Stimulated activated CD8-positive, alpha-beta memory T cell treated with anti-CD3 and anti-CD28 coated beads, Interleukin-4, amount 100 ng/mL, for 24 hours (primary cell): ENCODE measurements at places on chromosomes 16 and 17.

GRCh38 chr16:4140652-4141051 is 24.4 kb upstream of the ADCY9 start:
- DNase-seq = no peak

DNA sequence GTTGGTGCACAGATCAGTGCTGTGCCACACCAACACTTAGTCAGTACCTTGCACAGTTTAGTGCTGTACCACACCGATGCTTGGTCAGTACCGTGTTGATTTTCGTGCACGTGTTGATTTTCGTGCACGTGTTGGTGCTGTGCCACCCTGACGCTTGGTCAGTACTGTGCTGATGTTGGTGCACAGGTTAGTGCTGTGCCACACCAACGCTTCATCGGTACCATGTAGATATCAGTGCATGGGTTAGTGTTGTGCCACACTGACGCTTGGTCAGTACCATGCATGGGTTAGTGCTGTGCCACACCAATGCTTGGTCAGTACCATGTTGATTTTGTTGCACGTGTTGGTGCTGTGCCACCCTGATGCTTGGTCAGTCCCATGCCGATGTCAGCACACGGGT is 103.5 kb downstream of the NPIPB11 start:
- no peak for DNase-seq

DNA sequence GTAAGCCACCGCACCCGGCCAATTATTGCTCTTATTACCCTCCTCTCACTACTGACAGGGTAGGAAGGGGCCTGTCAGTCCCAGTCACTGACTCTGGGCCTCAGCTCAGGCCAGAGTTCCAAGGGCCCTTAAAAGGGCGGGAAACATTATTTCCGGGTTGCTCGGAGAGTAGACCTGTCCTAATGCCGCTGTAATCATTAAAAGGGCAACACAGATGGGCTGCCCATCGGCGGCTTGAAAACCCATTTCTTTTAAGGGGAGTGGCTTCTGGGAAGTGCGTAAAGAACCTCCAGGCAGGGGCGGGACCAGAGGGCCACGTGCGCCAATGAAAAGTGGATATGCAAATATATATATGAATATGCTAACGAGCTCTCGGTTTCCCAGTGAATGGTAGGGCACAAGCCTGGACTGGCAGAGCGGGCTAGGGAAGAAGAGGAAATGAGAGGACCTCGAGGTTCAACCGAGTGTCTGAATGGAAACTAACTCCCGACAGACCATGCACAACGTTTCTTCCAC is 26.6 kb downstream of the PIPOX start:
- no peak for DNase-seq

DNA sequence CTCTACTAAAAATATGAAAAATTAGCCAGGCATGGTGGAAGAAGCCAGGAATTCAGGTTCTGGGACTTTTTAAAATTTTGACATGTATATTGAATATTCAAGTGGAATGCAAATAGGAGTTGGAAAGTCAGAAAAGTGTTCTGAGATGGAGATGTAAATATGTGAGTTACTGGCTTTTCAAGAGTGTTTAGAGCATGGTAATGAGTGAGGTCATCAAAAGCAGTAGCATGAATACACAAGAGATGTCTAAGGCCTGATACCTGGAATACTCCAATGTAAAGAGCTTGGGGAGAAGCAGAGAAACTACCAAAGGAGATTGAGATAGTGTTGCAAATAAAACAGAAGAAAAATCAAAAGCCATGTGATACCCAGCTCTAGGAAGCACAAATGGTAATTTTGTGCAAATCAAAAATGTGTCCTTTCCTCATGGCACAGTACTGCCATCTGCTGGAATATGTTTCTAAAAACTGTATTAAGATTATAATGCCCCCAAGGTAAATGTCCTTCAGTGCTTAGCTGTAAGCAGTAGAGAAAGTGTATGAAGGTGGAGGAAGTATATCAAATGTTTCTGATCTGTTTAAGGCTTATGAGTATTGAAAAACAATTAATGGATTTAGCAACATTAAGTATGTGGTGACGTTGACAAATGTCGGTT is 908.4 kb downstream of the KCNJ18 start:
- no peak for DNase-seq

DNA sequence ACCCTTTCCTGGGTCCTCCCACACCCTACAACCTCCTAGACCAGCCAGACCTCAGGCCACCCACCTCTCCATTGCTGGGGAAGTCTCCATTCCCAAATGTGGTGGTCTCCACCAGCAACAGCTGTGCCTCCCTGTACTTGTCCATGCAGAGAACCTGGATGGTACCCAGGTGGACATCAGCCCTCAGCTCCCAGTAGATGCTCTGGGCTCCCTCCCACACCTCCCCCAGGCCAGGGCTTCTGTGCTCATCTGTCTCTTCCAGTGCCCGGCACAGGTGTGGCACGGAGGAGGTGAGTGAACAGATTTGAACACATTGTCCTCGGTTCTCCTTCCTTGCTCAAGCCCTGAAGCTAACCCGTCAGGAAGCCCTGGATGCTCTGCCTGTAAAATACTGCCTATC is 34.6 kb downstream of the LGALS9 start:
- no peak for DNase-seq

- no peak for DNase-seq
These were observed 12.8 kb upstream of the TBX21 start for GRCh38 chr17:47720196-47720595.

- no peak for DNase-seq
These were observed 13.1 kb upstream of the PRR35 start for GRCh38 chr16:546909-547770.
